ENCODE measurements at places on chromosomes 12 and 14. TPM values are rescaled to one million over a fixed set of nuclear protein-coding genes. Genes with fewer than 3 reads are reported as not detected.

GRCh38 chr12:55728186-55728938 lies 447 bp downstream of the CD63 start:
- no peak for DNase-seq

DNA sequence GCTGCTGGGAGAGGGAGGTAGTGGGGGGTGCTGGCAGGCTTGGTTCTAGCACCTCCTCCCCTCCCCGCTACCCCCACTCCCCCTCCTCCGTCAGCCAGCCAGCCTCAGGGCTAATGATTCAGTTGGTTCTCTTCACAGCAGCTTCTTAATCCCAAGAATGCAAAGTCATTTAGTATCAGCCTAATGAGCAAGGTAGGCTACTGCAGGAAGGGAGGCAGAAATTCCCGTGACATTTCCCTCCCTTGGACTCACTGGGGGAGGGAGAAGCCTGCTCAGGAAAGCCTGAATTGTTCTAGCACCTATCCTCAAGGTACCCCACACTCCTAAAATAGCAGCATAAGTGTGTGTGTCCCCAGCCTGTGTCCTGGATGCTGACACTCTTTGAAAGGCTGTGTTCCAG lies 29.8 kb downstream of the ITPK1 start:
- no peak for DNase-seq

DNA sequence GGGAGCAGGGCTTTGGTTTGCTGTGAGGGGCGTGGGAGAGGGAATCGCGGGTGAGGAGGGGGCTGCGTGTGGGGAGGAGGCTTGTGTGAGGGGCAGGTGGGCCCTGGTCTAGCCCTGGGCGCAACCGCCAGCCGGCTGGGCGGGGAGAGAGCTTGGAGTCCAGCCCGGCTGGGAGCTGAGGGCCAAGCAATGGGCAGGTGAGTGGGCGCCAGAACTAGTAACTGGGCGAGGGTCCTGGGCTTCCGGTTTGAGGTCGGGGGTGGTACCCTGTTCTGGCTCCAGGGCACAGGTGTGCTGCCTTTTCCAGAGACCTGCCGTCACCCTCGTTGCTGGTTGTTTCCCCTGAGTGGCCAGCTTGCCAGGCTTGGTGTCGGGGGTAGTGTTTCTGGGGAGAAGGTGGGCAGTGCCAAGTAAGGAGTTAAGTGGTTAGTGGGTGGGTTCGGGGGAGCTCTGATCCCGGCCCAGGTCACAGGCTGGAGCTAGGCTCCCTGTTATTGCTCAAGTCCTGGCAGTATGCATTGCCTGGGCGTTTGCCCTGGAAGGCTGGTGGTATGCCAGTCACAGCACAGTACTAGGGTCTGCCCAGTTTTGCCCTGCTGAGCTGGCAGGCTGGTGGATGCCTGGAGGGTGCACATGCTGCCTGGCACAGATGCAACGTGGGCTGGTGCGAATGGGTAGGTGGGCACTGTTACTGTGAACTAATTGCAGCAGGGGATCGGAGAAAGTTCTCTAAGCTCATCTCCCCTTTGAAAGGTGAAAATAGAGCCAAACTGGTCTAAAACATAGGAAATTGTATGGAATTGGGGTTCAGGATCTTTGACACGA lies 683 bp downstream of the CIPC start:
- peak; percentile 89 for DNase-seq

GRCh38 chr14:61101803-61102548 lies 120.9 kb downstream of the SLC38A6 start:
- peak; percentile 14 for DNase-seq

- DNase-seq: no peak
Measured at GRCh38 chr14:67413806-67414769, 2.1 kb upstream of the PLEK2 start.

- DNase-seq: no peak
Measured at GRCh38 chr14:65290830-65291229, 121.7 kb upstream of the FUT8 start.

GRCh38 chr12:24943947-24944600 lies 4.8 kb downstream of the BCAT1 start:
- DNase-seq: no peak

DNA sequence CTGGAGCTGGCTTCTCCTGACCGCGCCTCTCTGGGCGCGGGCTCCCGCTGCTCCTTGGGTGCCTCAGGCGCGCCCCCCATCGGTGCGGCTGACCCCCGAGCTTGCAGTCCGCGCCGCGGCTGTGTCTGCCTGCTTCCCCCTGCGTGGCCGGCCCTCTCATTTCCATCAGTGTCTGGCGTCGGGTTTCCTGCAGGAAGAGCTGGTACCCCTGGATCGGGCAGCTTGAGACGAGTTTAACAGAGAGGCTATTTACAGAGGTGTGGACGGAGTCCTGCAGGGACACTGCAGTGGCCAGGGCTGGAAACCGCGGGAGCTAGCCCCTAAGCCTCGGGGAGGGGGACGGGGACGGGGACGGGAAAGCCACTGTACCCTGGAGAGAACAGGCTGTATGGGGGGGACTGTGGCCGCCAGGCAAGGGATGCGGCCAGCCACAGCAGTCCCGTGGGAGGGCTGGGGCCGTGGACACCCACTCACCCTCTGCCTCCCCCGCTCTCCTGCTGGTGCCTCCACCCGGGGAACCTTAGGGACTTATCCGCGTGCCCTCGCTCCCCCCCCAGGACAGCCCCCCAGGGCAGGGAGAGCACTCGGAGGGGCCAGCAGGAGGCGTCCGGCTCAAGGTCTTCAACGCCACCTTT lies 3.7 kb upstream of the CACNA2D4 start:
- DNase-seq: no peak

- DNase-seq: no peak
Measured at GRCh38 chr12:116360579-116361413, 83.3 kb upstream of the MED13L start.

GRCh38 chr12:85085066-85085465 lies 48.9 kb downstream of the LRRIQ1 start:
- DNase-seq: no peak

GRCh38 chr12:100554608-100555077 lies 18.8 kb upstream of the GAS2L3 start:
- DNase-seq: peak; percentile 23

- DNase-seq: no peak
Measured at GRCh38 chr14:52015411-52016030, 26.2 kb downstream of the RTRAF start.

- DNase-seq: no peak
Measured at GRCh38 chr12:115337693-115338543, 653.9 kb upstream of the TBX3 start.

DNA sequence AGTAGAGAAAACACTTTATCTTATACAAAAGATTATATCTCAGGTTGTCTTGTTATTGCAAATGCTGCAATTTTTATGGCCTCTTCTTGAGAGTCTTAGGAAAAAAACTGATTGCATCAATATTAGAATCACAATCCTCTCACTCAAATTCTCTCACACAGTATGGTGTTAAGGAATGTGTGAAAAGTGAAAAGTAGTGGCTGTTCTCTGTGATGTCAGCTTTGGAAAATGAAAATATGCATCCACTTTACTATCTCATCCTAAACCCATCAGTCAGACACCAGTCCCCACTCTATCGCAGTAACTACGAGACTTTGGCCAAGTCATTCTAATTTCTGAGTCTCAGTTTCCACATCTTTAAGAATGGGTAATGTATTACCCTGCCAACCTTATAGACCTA lies 32.6 kb upstream of the NTF3 start:
- DNase-seq: no peak

GRCh38 chr12:58186914-58187313 lies 245.5 kb downstream of the ATP23 start:
- no peak for DNase-seq

- no peak for DNase-seq
Measured at GRCh38 chr12:47417955-47418354, 287.9 kb downstream of the RPAP3 start.

GRCh38 chr12:47652521-47653234 lies 53.2 kb downstream of the RPAP3 start:
- no peak for DNase-seq

- no peak for DNase-seq
Measured at GRCh38 chr12:114631242-114631641, 52.7 kb downstream of the TBX3 start.

- no peak for DNase-seq
Measured at GRCh38 chr12:25745281-25745680, 192.2 kb upstream of the LMNTD1 start.

The NTN4 gene
- total RNA-seq: 10.9 TPM

The LALBA gene
- total RNA-seq: not detected

The WASHC3 gene
- 30.2 TPM for total RNA-seq

The YAF2 gene
- total RNA-seq: 58.5 TPM

The IFI27 gene
- total RNA-seq: 5.6 TPM

The RIPK3 gene
- total RNA-seq: 1.2 TPM

The NAV3 gene
- total RNA-seq: 132 TPM

The C12orf43 gene
- 11.7 TPM for total RNA-seq

The IL22 gene
- total RNA-seq: 0.82 TPM
